ENCODE measurements at places on chromosomes 12 and 14.

- DNase-seq: no peak
These were observed 4.7 kb upstream of the CREBL2 start for GRCh38 chr12:12606781-12607589.

DNA sequence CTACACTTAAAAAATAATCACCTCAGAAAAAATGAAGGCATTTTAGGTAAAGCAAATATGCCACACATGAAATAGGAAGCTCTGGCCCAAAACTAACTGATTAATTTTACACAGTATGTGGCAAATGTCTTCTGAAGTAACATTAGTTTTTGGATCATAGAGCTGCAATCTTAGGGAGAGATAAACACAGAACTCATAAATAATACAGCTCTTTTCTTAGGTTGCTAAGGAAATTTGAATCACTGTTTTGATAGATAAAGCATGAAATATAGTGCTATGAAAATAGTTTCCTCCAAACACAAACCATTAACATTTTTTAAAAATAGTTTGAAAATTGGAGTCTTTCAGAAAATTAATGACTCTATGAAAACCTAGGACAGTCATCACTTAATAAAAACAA lies 15.0 kb downstream of the RASSF9 start:
- DNase-seq: no peak

- DNase-seq: no peak
These were observed 10.6 kb downstream of the SRP54 start for GRCh38 chr14:34993426-34993825.

- no peak for DNase-seq
These were observed 5.1 kb downstream of the PSMB11 start for GRCh38 chr14:23047034-23047634.

DNA sequence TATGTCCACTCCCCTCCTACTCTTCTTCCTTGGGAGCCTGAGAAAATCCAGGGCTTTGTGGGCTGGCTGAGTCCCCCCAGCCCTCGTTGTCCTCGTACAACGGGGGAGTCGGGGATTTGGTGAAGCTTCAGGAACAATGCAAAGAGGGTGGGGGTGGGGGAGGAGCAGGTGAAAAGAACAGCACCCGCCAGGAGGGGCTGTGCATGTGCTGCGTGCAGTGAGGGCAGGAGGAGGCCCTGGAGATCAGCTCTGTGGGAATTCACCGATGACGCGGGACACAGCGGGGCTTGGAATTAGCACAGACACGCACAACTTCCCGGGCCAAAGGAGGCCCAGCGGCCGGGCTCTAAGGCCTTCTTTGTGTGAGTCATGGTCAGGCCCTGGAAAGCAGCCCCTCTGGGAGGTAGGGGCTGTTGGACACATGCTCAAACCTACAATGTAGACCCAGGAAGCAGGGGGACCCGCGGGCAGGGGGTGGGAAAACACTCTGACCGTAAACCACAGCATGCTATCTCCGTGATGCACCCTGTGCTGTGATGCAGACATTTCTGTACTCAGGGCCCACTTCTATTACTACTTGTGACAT lies 32.8 kb downstream of the RBM19 start:
- DNase-seq: no peak

GRCh38 chr14:54682578-54682977 lies 115.7 kb downstream of the SAMD4A start:
- DNase-seq: no peak

DNA sequence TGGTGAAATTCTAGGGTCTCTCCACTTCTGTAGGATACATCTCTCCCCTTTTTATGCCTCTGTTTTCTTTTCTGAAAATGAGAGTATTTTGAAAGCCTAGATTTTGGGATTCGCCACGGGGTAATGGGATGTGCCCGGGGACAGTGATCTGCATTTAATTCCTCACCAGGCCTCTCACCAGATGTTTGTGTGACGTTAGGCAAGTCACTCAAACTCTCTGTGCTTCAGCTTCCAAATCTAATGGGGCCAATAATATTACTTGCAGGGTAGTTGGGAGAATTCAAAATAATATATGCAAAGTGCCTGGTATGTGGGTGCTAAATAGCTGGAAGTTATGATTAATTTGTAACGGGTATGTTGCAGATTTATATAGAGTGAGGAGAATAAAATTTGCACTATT lies 78.8 kb downstream of the C12orf75 start:
- DNase-seq: no peak

- DNase-seq: no peak
These were observed 9.9 kb downstream of the SLC15A4 start for GRCh38 chr12:128813883-128814282.

DNA sequence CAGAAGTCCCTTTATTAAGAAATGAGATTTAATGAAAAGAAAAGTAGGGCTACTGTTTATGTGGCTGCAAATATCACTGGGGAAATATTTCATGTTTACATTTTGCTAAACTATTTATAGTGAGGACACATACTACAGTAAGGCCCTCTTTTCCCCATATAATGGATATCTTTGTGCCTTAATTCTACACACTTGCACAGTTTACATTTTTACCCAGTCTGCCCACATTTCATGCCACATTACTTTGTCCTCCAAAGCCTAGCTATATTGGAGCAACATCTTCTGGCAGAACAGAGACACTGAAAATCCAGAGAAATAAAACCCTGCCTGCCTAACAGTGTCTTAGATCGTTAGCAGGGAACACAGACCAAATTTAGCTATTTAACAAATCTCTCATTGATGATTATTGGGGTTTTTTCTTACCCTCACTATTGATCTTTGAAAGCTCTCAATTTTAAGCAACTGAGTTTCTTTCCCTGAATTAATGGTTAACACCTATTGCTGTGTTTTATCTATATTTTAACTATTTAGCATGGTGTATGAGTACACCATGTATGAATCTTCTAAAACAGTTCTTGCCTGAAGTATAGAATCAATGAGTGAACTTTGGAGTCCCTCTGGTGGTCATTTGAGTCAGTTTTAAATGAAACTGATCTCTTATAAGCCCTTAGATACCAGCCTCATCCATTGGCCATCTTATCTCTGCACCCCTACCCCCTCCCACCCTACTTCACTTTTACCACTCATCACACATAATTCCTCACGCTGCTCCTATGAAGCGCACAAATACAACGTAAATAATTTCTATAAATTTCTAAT lies 170.2 kb downstream of the BCAT1 start:
- no peak for DNase-seq

DNA sequence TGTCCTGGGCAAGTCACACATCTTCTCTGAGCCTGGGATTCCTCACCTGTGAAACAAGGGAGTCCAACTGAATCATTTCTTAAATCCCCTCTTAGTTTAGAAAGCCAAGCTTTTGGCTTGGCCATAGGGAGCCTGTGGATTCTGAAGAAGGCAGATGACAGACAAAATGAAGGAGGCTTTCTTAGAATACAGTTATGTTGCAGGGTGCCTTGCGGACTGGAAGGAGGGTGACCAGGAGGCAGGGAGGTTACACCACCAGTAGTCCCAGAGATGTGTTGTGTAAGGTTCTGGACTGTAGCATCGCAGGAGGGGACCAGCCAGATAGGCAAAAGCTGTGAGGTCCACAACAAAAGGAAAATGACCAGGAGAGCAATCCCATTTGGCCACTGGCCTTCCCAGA lies 8.2 kb upstream of the ACVR1B start:
- no peak for DNase-seq

DNA sequence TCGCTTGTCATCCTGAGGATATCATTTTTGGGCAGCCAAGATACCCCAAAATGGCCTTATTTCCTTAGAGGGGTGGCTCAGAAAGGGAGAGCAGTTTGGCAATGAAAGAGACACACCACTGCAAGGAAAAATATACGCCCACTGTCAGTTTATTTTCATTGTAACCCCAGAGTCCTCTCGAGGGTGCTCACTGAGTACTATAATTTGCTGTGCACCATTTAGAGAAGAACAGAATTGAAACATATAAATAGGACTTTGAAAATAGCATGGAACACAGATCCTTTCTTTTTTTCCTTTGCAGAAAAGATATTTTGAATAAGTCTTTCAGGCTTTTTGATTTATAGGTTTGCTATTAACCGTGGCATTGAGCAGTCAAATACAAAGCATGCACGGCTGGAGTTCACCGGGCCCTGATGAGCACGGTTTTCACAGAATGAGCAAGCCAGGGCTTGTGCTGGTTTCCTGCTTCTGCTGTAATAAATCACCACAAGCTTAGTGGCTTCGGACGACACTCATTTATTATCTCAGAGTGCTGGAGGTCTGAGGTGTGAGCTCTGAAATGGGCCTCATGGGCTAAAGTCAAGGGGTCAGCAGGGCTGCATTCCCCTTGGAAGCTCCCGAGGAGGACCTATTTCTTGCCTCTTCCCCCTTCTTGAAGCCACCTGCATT lies 152.3 kb downstream of the ZNF664 start:
- no peak for DNase-seq

GRCh38 chr12:29316752-29317151 lies 64.2 kb downstream of the ERGIC2 start:
- no peak for DNase-seq

DNA sequence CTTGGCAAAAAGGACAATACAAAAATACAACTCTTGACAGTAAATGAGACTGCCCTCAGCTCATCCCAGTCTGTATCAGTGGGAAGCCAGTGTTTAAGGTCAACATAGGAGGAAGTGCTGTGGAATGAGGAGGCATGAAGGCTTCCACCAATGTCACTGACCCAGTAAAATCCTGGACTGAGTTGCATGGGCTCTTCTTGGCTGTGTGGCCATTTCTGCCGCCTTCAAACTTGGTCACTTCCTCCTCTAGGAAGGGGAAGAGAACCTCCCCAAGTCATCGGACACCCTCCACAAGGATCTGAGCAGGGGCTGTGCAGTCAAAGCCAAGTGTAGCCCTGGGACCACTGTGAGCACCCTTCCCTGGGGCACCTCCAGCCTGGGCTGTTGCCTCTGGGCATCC lies 11.9 kb downstream of the GPR68 start:
- no peak for DNase-seq

GRCh38 chr12:103318566-103318965 lies 177.2 kb downstream of the C12orf42 start:
- no peak for DNase-seq

- no peak for DNase-seq
These were observed 130.8 kb upstream of the FLRT2 start for GRCh38 chr14:85399186-85399585.

DNA sequence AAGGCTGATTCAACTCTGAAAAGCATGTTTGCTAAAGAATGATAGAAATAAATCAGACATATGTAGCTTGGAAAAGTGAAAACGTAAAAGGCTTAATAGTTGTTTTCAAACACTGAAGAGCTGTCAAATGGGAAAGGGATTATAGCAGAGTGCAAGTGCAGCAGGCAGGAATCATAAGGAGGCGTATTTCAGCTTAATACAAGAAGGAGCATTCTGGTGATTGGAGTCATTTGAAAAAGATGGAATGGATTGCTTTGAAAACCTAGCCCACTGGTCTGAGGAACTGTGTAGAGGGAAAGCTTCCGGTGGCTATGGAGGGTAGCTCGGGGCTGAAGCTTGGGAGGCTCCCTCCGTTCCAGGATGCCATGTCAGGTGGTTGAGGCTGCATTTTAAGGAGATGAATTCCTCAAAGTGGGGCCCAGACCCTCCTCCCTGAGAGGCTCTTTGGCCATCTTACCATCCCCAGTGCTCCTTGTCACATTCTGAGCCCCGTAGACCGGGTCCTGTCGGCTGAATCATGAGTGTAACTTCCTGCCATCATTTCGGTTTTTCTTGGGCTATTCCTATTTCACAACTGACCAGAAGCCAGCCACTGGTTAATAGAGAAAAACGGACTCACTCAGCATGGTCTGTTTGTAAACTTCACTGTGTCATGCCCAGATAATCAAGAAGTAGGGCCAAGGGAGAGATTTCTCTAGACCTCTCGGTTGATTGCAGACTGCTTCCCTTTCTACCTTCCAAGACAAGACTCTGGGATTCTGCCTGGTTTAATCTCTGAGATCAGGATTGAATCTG lies 6.5 kb downstream of the WNT5B start:
- DNase-seq: no peak

DNA sequence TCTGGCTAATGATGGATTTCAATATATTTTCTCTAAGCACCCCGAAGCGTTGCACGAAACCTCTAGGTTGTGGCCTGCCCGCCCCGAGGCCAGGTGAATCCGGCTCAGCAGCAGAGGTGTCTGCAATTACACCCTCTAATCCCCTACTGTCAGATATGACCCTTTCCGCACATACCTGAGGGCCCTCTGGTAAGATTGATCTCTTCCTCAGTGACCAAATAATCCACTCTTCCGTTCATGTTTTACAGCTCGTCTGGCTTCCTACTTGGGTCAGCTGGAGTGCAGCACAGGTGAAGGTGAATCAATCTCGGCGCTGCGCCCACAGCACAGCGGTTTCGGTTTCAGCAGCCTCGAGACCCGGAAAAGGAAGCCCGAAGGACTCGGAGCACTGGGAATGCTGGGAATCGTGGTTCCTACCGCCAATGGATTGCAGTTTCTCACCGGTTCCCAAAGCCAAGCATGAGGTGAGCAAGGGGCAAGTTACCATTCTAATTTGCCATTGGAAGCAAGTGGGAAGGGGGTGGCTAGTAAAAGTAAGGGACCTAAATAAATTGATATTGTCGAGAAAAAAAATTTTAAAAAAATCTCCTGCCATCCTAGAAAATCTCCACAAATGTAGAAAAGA lies at the start of gene SYNJ2BP:
Gene SYNJ2BP (minus strand): TSS at position 366 of the 625 bp plus-strand sequence. CDS start 127 bp downstream, at position 239.
- peak; percentile 50 for DNase-seq

DNA sequence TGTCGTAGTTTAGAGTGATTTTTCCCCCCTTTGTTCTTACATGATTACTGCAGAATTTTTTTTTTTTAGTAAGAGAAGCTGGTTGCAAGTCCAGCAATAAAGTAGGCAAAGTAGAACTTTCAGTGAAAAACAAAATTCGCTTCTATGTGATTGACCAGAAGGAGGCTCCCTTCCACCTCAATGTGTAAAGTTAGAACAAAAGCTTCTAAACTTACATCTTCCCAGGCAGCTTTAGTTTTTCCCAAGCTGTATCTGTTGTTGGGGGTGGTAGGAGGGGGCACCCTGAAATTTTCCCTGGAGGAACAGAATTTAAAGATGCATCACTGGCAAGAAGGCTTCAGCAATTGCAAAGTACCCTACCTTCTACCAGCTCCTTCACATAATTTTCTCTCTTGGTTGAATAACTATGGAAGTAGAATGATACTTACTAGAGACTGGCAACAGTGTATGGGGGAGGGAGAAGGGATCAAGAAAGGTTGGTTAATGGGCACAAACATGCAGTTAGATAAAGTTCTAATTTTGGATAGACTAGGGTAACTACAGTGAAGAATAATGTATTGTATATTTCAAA lies 87.3 kb upstream of the E2F7 start:
- DNase-seq: no peak

GRCh38 chr12:120416490-120417216 lies 21.3 kb upstream of the COX6A1 start:
- DNase-seq: no peak

- no peak for DNase-seq
These were observed 816.2 kb downstream of the DIO2 start for GRCh38 chr14:79395061-79395460.

GRCh38 chr12:19498099-19498498 lies 58.8 kb downstream of the AEBP2 start:
- no peak for DNase-seq

DNA sequence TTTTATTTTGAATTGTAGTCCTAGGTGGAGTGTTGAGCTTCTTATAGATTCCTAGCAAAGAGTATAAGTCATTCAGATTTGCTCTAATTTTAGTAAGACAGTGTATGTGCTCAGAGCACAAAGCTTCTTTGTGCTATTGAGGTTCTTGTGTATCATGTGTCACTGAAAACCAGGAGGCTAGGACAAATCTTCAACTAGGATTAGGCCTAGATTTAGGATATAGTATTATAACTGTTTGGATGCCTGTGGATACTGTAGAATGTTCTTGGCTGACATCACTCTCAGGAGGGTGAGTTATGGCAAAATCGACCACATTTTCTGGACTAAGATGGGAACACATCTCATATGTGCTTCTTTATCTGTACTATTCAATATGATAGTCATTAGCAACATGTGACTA lies 86.5 kb downstream of the DHRS2 start:
- no peak for DNase-seq

GRCh38 chr12:40292788-40293429 lies 68.1 kb downstream of the LRRK2 start:
- no peak for DNase-seq
